ENCODE measurements at places on chromosomes 11 and 22.

GRCh38 chr22:23364389-23364788, 184.1 kb downstream of the BCR start:
- DNase-seq, result no peak

GRCh38 chr11:61896665-61897386, 5.5 kb upstream of the FADS3 start:
- no peak for DNase-seq

DNA sequence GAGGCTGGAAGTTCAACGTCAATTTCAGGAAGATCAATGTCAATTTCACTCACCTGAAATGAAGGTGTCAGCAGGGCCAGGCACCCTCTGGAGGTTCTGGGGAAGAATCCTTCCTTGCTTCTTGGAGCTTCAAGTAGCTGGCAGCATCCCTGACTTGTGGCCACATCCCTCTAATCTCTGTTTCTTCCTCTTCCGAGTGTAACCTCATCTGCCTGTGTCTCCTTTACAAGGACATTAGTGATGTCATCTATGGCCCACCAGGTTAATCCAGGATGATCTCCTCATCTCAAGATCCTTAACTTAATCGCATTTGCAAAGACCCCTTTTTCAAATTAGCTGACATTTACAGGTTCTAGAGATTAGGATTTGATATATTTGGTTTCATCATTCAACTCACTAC, 240.8 kb upstream of the MTNR1B start:
- DNase-seq, result no peak

DNA sequence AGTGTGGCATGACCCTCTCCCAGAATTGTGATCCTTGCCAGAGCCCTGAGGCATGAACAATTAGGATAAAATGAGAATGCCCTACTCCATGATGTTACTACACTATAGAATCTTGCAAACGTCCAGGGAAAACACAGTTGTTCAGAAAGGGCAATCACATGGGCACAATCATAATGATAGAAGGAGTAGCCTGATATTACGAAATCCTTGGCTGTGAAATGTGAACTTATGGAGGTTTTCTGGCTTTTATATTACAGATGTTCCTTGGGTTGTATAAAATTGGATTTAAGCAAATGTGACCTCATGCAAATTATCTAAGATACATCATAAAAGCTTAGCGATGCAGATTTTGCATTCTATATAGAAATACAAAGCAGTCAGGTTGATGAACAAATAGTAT, 29.4 kb upstream of the TPH1 start:
- no peak for DNase-seq

- no peak for DNase-seq
Observed at GRCh38 chr22:27601195-27601594, 200.4 kb downstream of the MN1 start.

GRCh38 chr11:38481391-38481790, 1883.4 kb upstream of the RAG2 start:
- DNase-seq, result no peak

GRCh38 chr22:36117053-36117554, 43.5 kb downstream of the APOL3 start:
- no peak for DNase-seq

DNA sequence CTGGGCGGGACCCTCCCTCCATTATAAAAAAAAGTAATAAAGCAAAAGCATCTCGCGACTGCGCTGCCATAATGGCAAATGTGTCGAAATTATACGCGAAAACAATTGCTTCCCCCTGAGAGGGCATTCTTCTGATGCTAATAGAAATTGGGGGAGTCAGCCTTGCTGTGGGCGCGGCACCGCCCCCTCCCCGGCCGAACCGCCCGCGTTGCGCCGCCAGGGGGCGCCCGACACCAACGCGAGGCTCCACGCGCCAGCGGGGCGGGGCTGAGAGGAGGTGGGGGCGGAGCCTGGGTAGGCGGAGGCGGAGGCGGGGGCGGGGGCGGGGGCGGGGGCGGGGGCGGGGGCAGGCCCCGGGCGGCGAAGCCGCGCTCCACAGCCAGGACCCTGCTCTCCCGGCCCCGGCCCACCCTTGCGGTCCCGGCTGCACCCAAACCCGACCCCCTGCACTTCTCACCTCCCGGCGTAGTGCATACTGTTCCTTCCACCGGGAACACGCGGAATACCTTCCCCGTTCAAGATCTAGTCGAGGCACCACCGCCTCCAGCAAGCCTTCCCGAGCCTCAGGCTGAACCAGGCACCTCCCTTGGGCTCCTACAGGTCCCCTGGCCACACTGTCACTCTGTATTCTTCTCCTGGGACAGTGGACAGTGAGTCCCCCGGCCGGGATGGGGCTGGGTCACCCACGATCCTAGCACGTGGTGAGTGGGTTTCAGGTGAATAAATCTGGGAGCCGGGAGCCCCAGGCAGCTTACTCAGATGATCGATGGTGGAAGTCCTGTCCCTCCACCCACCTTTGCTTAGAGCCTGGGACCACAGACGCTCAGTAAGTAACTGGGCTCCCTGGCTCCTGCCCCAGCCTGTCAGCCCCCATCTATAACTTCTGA, 15.5 kb upstream of the UPK3A start:
- DNase-seq, result no peak

DNA sequence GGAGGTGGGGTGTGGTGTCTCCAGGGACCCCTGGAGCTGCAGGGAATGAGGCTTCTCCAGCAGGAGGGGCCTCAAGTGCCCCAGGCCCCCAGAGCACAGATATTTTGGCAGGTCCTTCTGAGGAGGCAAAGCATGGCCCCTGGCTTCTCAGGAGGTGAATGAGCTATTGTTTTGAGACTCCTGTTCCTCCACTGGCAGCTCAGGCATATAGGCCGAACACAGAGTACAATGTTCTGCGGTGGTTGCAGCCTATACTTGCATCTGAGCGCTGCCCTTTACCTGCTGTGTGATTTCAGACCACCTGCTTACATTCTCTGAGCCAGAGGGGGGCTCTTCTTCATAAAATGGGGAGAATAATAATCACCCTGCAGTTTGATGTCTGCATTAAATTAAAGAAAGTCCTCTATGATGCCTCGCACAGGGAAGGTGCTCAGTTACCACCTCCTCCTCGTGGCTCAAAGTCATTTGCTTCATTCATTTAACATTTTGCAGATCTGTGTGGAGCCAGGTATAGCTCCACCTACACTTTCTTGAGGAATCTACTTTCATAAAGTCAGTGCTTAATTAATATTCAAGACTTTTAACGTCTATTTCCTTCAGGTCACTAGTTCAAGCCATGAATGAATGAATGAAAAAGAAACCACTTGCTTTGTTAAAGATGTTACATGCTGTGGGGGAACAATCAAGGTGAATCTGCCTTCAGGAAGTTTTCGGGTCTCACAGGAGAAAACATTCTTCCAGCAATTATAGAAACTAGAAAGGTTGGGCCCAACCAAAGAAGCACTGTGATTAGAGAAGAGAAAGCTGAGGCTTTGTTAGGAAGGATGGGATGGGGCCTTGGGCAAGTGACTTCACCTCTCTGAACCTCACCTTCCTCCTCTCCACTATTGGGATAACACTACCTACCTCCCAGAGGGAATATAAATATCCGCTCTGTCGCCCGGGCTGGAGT, 68.4 kb downstream of the ADAMTS15 start:
- no peak for DNase-seq

GRCh38 chr22:44206330-44206645, 25.6 kb downstream of the PARVG start:
- no peak for DNase-seq

DNA sequence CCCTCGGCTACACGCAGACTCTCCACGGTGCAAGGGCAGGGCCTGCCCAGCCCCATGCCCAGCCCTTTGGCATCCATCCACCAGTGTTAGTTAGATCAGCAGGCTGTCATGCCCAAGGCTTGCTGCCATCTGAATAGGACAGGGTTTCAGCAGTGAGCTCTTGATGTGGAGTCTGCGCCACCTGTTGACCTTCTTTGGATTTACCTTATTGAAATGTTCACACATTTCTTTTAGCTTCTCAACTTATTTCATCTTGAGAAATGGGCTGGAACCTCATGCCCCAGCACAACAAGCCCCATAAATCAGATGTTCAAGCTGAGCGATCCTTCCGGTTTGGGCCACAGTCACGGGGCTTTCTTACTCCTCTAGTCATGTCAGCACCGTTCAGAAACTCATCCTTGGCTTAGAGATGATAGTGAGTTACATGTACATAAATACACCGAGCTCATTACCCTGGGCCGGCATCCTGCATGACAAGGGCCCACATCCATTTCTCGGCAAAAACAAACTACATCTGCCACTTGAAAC, 61.7 kb downstream of the PARVB start:
- DNase-seq, result peak; percentile 21

DNA sequence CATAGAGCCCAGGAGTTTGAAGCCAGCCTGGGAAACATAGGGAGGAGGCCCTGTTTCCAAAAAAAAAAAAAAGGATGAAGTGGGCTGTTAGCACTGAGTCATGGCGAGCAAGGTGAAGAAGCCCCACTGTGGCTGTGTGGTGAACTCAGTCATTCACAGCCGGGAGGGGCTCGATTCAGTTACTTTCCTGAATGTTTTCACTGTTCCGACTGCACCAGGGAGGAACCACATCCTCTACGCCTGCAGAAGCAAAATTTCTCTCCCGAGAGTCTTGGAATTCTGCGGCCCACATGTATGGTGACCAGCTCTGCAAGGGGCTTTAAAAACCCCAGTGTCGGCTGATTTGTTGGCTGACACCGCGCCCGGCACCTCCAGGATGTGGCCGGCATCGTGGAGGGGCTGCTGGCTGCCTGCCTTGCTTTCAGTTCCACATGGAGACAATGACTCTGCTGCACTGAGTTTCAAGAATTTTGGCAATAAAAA, 27.8 kb upstream of the GRAMD4 start:
- no peak for DNase-seq

GRCh38 chr22:38135133-38135706, 24.7 kb upstream of the BAIAP2L2 start:
- no peak for DNase-seq

GRCh38 chr11:100562128-100562527, 125.0 kb upstream of the ARHGAP42 start:
- no peak for DNase-seq

GRCh38 chr11:91947215-91947820, 277.3 kb upstream of the FAT3 start:
- peak; percentile 44 for DNase-seq

DNA sequence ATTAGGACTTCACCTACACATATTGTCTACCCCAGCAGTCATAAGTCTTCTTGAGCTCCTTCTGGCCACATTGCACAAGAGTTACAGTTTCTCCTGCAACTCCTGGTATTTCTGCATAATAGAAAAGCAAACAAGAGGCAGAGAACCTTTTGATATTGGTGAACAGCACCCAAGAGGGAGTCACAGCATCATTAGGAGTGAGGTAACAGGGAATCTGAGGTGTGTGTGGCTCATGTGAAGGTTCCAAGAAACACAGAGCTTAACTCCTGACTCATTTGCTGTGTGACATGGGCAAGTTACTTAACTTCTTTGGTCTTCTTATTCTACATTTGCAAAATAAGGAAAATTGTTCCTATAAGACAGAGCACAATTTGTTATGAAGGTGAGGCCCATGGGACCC, 374.6 kb downstream of the INSC start:
- no peak for DNase-seq

DNA sequence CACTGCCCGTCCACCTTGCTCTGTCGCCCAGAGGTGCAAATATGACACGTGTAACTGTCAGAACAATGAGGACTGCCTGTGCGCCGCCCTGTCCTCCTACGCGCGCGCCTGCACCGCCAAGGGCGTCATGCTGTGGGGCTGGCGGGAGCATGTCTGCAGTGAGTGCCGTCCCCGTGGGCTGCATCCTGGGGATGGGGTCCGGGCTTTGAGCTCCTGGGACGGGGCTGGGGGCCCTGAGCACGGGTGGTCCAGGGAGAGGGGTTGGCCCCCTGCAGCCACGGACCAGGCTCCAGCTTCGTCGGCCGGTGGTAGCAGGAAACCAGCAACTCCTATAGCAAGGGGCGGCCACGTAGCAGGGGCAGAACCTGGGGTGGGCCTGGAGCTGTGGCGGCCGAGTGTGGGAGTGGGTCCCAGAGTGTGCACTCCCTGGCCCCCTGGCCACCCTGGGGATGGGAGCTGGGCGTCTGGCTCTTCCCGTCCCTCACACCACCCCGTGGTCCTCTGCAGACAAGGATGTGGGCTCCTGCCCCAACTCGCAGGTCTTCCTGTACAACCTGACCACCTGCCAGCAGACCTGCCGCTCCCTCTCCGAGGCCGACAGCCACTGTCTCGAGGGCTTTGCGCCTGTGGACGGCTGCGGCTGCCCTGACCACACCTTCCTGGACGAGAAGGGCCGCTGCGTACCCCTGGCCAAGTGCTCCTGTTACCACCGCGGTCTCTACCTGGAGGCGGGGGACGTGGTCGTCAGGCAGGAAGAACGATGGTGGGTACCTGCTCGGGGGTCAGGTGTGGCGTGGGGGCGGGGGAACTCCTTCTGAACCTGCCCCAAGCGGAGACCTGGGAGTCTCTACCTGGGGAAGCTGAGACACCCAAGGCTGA, 10.1 kb downstream of the MUC2 start:
- no peak for DNase-seq

- DNase-seq, result no peak
Observed at GRCh38 chr11:27470826-27471588, 1.6 kb downstream of the LGR4 start.

GRCh38 chr11:14336507-14337503, 22.2 kb downstream of the RRAS2 start:
- DNase-seq, result no peak

GRCh38 chr11:47435687-47436086, 9.4 kb upstream of the PSMC3 start:
- no peak for DNase-seq

- DNase-seq, result no peak
Observed at GRCh38 chr11:46457659-46458424, 66.3 kb upstream of the CHRM4 start.

DNA sequence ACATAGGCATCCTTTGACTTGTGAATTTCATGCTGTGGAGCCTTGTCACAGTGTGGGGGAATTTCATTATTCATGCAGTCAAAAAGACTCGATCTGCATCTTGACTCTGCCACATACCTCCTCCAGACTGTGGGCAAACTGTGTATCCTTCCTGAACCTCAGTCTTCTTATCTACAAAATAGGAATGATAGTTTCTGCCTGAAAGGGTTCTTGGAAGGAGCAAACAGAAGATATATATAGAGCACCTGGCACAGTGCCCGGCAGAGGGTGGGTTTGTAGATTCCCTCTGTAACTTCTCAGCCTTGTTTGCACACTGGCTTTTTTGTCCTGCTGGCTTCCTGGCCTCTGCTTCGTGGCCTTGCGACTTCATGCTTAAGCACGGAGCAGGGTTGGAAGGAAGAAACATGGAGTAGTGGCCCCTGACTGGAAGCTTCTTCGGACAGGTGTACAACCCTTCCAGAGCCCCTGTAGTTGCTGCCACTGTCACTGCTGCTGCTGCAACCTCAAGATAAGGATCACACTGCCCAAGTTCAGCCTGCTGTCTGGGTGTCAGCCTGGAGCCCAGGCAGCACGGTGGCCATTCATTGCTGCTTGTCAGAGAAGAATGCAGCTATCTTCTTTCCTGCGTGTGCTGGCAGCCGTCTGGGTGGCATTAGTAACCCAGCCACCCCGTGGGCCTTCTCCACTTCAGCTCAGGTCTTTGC, 106.4 kb downstream of the MICAL2 start:
- DNase-seq, result no peak
